Stimulated activated CD8-positive, alpha-beta memory T cell treated with anti-CD3 and anti-CD28 coated beads, Interleukin-4, amount 100 ng/mL, for 48 hours (primary cell): ENCODE measurements at places on chromosomes 3 and 15.

GRCh38 chr3:126562737-126563276, 4.1 kb upstream of the C3orf22 start:
- no peak for DNase-seq

DNA sequence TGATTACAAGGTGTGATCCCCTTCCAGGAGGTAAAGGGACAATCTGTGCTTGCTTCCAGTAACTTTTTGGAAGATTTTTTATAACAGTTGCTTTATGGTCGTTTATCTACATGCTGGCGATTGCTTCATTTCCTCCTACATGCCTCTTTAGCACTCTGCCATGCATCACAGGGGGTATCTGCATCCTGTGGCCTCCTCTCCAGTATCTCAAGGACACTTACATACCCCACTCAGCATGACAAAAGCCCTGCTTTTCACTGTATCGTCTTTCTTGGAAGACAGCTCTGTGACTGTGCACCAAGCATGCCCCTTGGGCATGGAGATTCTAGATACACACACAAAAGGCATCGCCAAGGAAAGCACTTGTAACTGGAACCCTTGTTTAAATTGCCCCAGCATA, 25.3 kb downstream of the CAPN3 start:
- DNase-seq = no peak

- DNase-seq = no peak
Measured at GRCh38 chr3:172129498-172129849, 90.1 kb downstream of the FNDC3B start.

GRCh38 chr3:150022381-150023238, 51.9 kb upstream of the PFN2 start:
- DNase-seq = no peak

DNA sequence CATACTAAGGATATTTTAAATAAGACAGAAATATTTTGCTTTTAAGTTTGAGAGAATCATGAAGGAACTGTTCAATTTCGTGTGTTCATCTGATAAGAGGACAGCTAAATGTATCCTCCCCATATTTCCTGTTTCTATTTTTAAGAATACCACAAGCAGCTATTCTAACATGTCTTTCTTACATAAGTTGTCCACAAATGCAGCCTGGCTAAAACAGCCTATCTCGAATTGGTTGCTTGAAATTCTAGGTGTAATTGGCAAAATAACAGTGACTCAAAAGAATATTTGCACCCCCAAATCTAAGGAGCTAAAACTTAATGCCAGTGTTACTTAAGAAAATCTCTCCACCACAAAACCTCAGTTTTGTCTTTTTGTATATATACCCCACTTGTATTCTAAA, 35.0 kb downstream of the BTLA start:
- no peak for DNase-seq

- no peak for DNase-seq
Measured at GRCh38 chr15:39854161-39854560, 65.9 kb downstream of the GPR176 start.

- no peak for DNase-seq
Measured at GRCh38 chr3:12415014-12415680, 69.1 kb upstream of the TSEN2 start.

- no peak for DNase-seq
Measured at GRCh38 chr3:188174317-188175044, 20.5 kb downstream of the LPP start.

- peak; percentile 56 for DNase-seq
Measured at GRCh38 chr3:11820531-11821041, 26.1 kb downstream of the TAMM41 start.

DNA sequence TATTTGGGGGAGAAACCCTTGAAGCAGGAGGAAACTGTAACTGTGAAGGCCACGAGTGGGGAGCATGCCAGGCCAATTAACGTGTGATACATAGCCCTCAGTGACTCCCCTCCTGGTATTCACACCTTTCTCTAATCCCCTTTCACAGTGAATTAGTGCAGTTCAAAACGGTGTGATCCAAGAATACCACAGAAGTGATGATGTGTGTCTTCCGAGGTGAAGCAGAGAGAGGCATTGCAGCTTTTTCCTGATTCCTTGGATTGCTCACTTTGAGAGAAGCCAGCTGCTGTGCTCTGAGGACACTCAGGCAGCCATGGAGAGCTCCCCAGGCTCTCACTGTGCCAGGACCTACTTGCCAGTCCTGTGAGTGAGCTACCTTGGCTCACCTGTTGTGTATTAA, 17.3 kb downstream of the NIPA2 start:
- no peak for DNase-seq

GRCh38 chr3:78734048-78734637, 1033.7 kb downstream of the ROBO1 start:
- no peak for DNase-seq

DNA sequence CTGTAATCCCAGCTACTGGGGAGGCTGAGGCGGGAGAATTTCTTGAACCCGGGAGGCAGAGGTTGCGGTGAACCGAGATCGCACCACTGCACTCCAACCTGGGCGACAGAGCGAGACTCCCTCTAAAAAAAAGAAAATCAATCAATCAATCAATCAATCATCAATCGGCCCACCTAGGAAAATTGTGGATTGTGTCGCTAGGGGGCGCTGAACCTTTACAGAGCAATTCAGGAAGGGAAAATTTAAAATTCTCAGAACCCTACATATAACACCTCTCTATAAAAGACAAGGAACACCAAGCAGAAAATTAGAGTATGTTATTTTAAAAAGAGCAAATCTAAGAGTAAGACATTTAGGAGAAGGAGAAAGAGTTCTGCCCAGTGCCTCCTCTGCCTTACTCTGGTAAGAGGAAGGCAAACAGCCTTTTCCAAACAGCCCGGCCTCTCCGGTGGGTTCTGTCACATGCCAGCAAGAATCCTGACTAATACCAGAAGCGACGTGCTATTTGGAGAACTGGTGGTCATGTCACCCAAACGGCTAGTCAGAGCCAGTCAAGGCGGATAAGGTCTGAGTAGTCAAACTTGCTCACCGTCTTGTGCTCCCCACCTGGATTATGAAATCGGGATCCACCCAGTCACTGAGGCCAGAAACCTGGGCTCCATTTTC, 22.3 kb upstream of the SMCO1 start:
- DNase-seq = peak; percentile 86

- no peak for DNase-seq
Measured at GRCh38 chr15:95559875-95560394, 770.6 kb upstream of the NR2F2 start.

GRCh38 chr3:54169524-54169923, 47.2 kb downstream of the CACNA2D3 start:
- no peak for DNase-seq

DNA sequence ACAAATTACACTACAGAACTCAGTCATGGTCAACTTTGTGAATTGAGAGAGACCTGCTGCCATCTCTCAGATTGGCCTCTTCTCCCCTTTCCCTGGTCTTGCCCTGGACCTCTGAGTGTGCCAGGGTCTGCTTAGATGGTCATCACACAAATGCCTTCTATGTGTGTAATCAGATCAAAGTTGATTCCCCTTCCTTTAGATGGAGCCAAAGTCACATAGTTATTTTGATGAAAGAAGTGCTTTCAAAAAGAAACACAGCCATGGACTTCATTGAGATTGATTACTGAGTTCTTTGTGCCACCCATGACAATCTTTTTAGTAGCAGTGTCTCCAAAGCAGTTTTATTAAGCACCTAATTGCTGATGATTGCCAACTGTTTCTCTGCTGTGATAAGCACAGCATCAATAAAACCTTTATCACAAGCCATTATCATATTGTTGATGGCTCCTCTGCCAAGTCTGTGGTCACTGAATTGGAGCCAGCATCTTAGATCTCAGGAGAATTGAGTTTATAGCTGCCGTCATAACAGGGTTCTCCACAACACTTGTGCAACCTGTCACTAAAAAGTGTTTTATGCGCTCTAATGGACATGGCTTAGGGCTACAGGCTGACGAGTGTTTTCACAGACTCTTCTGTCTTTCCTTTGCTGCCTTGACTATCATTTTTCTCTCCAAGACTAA, 149.7 kb upstream of the NUDT16 start:
- DNase-seq = no peak

DNA sequence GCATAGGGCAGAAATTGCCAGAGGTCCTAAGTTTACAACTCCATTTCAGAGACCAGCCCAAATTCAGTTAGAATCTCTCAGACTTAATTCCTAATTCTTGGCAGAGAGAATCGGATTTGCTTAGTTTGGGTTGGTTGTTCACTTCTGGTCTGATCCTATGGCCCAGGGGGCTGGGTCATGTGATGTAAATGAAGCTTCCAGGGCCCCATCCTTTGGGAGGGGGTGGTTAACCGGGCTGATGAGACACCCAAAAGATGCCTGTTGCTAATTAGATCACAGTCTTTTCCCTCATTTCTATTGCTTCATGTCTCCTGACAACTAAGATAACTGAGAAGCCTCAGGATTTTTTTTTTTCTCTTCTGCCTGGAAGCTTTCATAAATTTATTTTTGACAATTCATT, 11.1 kb upstream of the ZNF620 start:
- DNase-seq = no peak

GRCh38 chr3:38446085-38446686, 7.5 kb upstream of the ACVR2B start:
- DNase-seq = no peak

- no peak for DNase-seq
Measured at GRCh38 chr3:13135811-13136321, 62.6 kb upstream of the IQSEC1 start.

DNA sequence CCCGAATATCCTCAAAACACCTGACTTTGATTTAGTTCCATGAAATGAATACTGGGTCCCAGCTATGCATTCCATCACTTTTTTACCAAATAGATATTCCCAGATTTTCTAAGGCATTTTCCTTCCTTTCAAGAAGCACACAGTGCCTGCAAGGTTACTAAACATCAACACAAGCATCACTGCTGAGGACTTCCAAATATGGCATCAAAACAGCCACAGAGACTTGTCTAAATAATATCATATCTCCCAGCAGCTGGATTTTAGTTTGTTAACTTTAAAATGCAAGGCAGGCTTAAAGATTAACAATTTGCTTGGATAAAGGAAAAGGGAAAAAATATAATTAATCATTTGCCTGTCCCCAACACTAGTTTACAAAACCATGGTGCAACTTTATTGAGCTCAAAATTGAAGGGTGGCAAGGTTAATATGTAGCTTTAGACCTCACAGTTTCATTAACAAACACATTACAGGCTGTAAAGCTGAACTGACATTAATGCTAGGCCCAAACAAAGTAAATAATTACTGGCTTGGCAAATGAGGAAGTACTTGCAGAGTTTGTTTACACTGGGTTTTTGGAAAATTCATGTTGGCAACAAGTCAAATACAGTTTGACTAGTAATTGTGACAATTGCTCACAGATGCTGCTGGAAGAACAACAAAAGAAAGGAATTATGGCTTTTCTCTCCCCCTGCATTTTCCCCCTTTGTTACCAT, 401.7 kb upstream of the CDIN1 start:
- no peak for DNase-seq

GRCh38 chr3:48500656-48501055, 3.3 kb downstream of the SHISA5 start:
- DNase-seq = no peak

DNA sequence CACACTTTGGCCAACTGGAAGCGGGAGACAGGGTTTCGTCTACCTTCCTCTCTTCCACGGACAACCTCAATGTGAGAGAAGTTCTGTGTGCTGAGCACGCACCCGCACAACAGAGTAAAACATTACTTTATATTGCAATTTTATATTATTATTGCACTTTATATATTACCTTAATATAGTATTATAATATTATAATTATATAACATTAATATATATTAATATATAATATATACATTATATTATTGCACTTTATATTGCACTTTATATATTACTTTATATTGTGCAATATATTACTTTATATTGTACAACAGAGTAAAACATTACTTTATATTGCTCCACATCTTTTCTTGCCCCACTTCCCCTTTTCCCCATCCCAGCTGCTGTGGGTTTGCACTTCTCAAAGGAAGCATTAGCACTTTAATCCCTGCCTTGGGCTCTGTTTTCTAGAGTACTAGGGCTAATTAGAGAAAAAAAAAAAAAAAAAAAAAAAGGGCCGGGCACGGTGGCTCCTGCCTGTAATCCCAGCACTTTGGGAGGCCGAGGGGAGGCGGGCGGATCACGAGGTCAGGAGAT, 76.4 kb upstream of the SLC4A7 start:
- DNase-seq = no peak

DNA sequence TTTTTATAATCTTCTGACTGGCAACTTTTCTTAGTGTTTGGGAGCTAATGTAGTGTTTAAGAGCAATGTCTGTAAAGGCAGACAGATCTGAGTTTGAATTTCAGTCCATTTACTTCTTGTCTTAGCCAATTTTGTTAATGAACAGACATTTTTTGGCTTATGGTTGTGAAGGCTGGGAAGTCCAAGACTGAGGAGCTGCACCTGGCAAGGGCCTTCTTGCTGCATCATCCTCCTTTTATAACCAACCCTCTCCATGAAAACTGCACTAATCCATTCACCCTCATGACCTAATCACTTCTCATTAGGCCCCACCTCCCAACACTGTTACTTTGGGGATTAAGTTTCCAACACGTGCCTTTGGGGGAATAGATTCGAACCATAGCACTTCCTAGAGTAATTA, 164.5 kb downstream of the GAP43 start:
- DNase-seq = no peak

- no peak for DNase-seq
Measured at GRCh38 chr15:74425630-74426029, 8.1 kb downstream of the SEMA7A start.

GRCh38 chr3:151281671-151282324, 3.5 kb upstream of the P2RY14 start:
- no peak for DNase-seq

- no peak for DNase-seq
Measured at GRCh38 chr3:132134611-132135010, 99.8 kb upstream of the CPNE4 start.

DNA sequence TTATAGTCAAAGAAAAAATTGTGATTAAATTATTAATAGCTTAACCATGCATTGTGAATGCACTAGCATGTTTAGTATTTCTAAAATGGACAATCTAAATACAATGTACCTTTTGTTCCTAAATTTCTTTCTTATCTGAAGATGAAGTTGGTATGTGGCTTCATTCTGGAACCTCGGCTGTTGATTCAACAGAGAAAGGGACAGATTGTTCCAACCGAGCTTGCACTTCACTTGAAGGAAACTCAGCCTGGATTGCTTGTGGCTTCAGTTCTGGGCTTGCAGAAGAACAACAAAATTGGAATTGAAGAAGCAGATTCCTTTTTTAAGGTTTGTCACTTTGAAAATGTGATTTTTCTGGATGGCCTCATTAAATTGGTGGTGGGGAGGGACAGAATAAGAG, 32.6 kb downstream of the HPS3 start:
- DNase-seq = no peak

DNA sequence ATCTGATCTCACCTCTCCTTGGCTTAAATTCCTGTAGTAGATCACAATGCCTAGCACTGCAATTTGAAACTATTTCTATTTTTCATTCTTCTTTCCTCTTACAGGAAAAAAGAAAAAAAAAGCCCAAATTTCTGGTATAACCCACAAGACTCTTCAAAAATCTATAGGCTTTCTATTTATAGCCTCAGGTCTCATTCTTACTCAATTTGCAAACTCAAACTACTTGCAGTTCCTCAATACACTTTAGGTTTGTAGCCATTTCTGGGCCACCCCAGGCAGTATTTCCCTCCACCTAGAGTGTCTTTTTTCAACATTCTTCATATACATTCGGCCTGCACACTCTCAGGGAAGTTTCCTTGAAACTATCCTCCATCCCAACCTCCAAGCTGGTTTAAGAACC, 169.0 kb downstream of the TBC1D5 start:
- no peak for DNase-seq

GRCh38 chr3:64561325-64561843, 126.4 kb downstream of the ADAMTS9 start:
- DNase-seq = no peak
